ENCODE measurements at places on chromosomes 1 and 21.
A peak's percentile ranks its signal among the peaks of the same experiment; 100 is the strongest.

DNA sequence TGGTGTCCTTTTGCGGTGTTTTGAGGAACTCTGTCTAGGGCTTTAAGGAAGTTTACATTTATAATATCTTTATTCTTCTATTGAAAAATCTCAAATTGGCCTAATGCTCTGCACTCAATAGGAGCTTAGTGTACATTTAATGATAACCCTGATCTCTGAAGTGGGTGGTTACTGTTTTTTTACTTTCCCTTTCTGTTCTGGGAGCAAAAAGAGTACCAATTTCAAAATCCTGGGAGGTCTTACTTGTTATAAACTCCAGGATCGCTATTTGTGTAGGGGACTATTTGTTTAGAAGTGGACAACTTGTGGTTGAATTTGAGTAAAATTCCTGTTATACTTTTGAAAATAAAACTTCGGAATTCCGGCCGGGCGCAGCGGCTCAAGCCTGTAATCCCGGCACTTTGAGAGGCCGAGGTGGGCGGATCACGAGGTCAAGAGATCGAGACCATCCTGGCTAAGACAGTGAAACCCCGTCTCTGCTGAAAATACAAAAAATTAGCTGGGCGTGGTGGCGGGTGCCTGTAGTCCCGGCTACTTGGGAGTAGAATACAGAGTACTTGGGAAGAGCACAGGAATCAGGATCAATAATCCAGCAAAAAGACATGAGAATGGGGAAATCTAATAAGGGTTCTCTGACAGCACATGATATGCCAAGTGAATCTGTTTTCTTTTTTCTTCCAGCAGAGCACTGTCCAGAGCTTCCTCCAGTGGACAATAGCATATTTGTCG, 1.1 kb downstream of the C4BPB start:
- no peak for DNase-seq

GRCh38 chr1:64986903-64987871, 20.8 kb upstream of the JAK1 start:
- peak; percentile 42 for DNase-seq

DNA sequence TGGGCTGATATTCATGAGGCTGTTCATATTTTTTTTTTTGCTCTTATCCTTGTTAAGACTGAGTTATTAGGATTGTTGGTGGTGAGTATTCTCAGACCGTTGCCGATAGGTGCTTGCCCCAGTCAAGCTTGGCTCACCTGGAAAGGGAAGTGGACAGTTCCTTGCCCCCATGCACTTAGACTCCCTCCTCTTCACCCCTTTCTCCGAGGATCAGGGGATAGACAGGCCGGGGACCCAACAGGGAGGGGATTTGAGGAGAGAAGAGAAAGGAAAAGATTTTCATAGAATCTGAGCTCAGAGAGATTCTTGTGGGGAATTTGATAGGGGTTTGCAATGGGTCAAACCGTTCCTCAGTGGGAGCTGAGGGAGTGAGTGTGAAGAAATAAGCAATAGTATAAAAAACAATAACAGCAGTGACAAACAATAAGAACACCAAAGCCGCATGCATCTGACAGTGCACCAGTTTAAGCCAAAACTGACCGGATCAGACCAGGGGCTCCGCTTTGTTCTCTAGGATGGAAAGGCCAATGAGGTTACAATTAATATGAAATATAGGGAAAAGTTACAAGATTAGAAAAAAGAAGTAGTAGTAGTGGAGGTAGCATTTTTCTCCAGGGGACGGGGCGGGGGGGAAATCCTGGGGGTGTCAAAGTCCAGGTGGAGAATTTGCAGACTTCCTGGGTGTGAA, 8.9 kb downstream of the PAX7 start:
- DNase-seq = no peak

- no peak for DNase-seq
Measured at GRCh38 chr1:36595349-36595748, 112.6 kb upstream of the CSF3R start.

GRCh38 chr1:81432059-81432458, 368.7 kb upstream of the ADGRL2 start:
- DNase-seq = no peak

DNA sequence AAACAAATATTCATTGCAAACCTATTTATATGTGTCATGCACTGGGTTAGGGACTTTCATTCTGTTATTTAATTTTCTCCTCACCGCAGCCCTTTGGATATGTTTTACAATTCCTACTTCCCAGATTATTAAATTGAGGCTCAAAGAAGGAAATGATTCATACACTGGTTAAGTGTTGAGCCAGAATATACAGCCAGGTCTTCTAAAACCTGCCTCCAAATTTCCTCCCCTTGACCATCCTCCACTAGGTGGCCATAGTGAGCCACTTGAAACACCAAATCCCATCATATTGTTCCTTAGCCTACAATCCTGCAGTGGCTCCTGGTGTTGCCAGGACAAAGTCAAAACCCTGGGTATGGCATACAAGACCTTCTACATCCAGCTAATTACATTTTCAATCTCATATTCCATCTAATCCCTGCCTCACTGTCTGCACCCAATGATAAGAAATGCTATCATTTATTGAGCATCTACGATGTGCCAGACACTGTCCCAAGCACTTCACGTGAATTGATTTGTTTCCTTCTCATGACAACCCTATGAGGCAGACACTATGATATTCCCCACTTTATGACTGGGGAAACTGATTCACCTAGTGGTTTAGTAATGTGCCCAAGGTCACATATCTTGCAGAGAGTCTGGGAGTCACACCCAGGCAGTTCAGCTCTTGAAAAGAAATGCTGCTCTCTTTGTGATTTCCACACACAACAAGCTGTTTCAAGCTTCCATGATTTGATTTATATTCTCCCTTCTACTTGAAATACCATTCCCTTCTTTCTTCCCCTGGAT, 23.6 kb upstream of the KIRREL1 start:
- DNase-seq = peak; percentile 90

- no peak for DNase-seq
Measured at GRCh38 chr1:157600236-157600635, 2.4 kb upstream of the FCRL4 start.

DNA sequence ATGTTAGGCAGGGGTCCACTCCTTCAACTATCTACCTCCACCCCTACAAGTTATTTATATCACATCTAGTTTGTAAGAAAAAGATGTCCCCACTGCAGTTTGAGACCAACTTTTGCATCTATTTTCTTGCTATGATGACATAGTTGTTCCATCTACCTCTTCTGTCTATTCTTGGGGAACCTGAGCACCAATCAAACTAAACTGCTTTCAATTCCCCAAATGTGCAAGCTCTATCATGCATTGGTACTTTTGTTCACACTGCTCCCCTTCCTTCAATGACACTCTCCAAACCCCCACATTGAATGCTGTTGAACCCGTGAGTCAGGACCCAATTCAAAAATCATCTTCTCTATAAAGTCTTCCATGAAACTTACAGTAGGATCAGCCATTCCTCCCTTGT, 16.0 kb upstream of the FRRS1 start:
- no peak for DNase-seq

DNA sequence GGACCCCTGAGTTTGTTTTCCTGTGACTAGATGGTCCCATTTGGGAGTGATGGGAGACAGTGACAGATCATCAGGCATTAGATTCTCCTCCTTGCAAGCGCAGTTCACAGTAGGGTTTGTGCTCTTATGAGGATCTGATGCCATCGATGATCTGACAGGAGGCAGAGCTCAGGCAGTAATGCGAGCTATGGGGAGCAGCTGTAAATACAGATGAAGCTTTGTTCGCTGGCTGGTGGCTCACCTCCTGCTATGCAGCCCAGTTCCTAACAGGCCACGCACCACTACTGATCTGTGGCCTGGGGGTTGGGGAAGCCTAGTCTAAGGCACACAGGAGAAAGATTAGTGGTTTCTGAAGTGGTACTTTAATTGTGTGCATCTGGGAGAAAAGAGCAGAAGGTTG, 7.1 kb upstream of the PLPP3 start:
- no peak for DNase-seq

DNA sequence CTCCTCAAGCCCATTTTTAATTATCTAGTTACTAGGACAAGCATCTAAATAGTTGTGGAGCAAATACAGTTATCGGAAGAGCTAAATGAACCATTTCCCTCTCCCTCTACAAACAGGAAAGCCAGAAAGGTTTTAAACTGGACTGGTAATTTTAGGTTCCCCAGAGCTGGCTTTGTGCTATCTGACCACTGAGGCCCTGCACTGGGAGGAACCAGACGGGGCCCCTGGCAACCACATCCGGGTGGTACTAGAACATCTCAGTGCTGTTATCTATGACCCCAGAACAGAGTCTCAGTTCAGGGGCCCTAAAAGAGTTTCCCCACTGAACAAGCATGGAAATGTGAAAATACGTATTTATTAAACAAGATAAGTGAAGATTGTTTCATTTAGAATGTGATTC, 7.7 kb upstream of the RSPH1 start:
- no peak for DNase-seq

- DNase-seq = peak; percentile 51
Measured at GRCh38 chr1:197775282-197776262, at the start of gene DENND1B. Gene DENND1B (minus strand): TSS chr1:197775480. CDS start chr1:197775155, 325 bp downstream.

- no peak for DNase-seq
Measured at GRCh38 chr1:95216292-95216990, 17.6 kb upstream of the RWDD3 start.

- DNase-seq = no peak
Measured at GRCh38 chr1:61655453-61655852, 69.5 kb downstream of the TM2D1 start.

GRCh38 chr1:193480755-193481154, 294.3 kb upstream of the B3GALT2 start:
- DNase-seq = no peak

DNA sequence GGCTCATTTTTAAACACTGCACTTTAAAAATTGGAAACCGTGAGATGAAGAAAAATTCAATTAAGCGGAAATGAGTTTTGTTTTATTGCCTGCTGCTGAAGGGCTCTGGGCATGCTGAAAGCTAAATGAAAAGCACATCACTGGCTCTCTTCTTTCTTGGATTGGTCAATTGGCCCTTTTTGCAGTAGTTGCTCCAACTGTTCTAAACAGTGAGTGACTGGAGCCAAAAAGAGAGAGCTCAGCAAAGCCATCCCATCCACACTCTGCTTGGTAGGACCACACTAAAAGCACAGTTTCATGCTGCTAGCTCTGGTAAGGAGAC, 48.1 kb downstream of the LHX4 start:
- DNase-seq = no peak

- no peak for DNase-seq
Measured at GRCh38 chr1:176837708-176838107, 326.8 kb downstream of the ASTN1 start.

DNA sequence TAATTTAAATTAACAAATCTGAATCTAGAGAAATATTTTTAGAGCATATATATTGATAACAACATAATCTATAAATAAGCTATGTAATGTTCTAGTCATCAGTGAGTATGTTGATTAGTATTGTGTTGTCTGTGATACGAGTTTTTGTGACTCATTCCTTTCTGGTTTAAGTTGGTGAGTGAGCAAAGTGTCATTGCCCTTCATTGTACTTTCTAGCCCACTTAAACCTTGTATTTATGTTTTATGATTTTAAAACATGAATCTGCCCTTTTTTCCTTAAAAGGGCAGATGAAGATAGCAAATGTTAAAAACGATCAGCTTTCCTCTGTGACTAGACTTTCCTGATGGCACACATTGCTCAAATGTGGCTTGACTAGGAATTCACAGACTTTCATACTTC, 38.5 kb downstream of the MACO1 start:
- peak; percentile 84 for DNase-seq

DNA sequence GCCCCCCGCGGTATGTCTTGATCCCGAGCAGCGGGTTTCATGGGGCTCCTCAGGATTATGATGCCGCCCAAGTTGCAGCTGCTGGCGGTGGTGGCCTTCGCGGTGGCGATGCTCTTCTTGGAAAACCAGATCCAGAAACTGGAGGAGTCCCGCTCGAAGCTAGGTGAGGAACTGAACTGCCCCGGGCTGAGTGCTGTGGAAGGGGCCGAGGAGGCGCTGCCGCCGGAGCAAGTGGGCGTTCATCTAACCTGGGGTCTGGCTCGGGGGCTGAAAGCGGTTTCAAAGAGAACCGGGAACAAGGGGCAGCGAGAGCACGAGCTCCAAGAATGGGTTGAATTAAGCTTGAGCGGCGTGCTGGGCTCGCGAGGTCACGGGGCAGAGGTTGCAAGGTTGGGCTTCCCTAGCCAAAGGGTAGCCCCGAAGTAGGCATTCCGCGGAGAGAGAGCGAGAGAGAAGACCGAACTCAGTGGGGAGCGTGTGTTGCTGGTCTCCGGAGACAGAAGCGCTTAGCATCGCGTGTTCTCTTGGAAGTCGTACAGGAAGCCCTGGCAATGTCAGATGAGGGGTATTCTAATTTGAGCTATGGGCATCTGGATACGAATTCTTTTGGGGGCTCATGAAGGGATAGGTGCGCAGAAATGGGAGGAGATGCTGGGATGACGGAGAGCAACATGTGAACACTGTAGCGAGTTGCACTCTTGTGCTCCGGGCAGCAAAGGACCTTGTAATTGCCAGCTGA, 732 bp downstream of the HS2ST1 start:
- DNase-seq = peak; percentile 53

DNA sequence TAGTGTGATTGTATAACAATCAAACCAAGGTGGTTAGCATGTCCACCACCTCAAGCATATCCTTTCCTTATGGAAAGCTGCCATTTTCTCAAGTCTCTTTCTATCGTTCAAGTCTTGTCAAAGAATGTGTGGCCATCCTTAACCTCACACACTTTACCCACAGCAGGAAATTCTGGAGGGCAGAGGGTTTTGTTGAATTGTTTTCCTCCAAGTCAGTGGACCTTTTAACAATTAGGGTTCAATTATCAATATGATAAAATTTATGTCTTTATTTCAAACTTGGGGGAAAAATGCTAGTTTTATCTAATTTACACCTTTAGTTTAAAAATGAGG, 14.2 kb upstream of the PTPRC start:
- no peak for DNase-seq

DNA sequence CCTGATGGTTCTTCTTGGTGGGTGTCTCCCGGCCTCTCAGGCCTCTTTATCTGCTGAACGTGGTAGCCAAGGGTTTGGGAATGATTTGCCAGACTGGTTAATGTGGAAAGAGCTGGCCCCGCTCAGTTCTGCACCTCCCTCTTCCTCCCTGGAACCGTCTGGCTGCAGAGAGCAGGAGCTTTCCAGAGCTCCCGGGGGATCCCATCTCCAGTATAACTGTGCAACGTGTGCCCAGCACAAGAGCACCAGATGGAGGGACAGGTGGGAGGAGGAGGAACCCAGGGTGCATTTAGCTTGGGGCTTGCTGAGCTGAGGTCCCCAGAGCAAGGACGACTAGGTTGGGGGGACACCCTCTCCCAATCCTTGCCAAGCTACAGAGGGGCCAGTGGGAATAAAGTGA, 5.0 kb downstream of the TFF1 start:
- no peak for DNase-seq
